ENCODE measurements at places on chromosomes 16 and 17.

DNA sequence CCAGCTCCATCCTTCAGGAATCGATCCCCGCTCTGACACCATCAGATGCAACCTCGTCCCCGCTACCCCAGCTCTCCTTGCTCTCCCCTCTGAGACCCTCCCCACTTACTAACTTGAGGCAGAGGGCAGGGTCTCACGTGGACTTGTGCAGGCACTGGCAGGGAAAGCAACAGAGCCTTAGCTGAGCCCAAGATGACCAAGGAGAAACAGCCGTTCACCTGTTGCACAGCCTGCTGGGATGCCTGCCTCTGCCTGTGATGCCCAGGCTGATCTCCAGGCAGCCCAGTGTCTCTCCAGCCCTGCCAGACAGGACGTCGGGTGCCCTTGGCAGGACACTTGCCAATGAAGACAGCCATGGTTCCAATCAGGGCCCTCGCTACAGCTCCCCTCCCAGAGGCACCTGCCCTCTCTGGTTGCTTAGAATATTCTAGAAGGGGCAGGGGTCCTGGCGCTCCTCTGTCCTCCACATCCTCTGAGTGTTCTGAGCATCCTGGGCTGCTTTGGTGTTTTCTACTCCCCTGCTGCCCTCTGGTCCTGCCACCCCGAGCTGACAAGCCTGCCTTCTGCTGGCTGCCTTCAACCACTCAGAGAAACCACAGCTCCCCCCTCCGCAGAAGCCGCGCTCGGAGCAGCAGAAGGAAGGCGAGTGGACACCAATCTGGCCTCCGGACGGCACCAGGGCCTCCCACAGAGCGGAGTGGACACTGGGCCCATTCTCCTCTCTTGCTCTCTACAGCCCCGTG, 6.7 kb downstream of the CEP295NL start:
- DNase-seq = no peak

- no peak for DNase-seq
Measured at GRCh38 chr17:27733773-27734172, 66.6 kb downstream of the NOS2 start.

DNA sequence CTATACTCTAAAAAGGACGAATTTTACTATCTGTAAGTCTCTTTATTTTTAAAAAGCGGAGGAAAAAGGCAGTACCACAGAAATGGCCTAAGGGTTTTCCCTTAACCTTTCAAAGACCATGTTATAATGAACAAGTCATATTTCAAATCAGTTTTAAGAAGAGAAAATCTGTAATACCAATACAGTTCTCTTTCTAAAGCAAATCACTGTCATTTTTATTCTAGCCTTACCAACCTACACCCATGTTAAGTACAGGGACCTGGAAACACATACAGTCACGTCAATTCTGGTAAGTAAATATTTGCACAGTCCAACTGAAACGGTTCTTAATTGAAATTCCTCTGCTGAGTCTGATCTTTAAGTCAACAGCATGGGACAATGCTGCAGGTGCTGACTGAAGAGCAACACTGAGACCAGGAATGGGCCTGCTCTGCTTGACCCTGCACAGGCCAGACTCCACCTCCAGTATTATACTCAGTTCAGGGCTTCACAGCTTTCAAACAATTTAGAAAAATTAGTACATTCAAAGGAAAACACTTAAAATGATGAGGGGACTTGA, 20.2 kb downstream of the MBTPS1 start:
- DNase-seq = no peak

DNA sequence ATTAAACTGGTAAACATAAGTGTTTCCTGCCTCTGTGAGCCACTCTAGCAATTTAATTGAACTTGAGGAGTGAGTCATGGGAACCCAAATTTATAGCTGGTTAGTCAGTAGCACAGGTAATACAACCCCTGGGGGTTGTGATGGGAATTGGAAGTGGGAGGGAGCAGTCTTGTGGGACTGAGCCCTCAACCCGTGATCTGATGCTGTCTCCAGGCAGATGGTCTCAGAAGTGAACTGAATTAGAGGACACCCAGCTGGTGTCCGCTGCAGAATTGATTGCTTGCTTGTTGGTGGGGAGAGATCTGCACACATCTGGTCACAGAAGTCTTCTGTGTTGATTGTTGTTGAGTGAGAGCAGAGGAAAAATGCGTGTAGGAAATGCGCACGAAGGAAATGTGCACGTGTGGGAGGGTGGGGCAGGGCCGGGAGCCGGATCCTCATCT, 7.7 kb upstream of the ST6GALNAC2 start:
- DNase-seq = no peak

DNA sequence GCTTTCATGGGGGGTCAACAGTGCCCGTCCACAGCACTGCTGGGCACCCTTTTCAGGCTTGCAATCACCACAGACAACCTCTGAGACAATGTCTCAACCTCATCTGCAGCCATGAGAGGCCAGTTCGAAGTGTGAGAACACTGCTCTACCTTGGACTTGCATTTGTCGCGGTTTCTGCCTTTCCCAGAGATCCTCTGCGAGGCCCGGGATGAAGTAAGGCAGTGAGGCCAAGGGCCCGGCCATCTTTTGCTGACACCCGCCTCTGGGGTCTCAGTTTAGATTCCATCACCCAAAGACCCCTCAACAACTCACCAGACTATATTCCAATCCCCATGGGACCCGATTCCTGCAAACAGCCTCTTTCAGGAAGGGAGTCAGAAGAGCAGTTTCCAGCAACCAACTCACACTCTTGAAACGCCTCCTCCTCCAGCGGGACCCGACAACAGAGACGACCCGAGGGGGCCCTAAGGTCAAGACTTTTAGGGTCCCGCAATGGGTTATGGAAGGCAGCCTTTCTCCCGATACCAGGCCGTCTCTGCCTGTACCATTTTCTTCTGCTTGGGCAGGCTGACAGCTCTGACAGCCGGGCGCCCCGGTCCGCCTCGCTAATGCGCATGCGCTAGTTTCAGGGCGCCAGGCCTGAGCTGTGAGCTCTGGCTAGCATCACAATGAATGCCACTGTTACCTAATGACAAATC, 576.0 kb downstream of the KCNJ18 start:
- no peak for DNase-seq

DNA sequence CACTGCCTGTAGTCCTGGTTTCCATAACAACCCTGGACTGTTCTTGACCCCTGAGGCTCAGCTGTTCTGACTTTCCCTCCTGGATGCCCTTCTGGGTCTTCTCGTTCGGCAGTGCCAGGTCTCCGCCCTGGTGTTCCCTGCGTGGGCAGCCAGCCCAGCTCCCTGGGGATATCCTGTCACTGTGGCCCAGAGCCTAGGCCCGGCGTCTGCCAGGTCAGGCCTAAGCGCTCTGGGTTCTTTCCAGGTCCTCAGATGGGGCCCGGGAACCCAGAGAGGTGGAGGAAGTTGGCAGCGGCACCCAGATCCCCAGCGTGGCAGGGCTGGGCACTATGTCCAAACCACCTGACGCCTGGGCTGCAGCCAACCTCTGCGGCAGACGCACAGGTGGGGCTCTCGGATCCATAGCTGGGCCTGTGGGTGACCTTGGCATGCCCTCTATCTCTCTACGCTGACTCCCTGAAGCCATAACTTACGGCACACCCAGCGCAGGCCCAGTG, 12.5 kb upstream of the ATP2A3 start:
- DNase-seq = no peak

Measured in activated CD4-positive, alpha-beta T cell treated with anti-CD3 and anti-CD28 coated beads for 48 hours (primary cell).